ENCODE measurements at places on chromosomes 11 and 22. TPM values are rescaled to one million over a fixed set of nuclear protein-coding genes. Genes with fewer than 3 reads are reported as not detected.

GRCh38 chr11:106409671-106410070, 332.2 kb downstream of the AASDHPPT start:
- DNase-seq = no peak

DNA sequence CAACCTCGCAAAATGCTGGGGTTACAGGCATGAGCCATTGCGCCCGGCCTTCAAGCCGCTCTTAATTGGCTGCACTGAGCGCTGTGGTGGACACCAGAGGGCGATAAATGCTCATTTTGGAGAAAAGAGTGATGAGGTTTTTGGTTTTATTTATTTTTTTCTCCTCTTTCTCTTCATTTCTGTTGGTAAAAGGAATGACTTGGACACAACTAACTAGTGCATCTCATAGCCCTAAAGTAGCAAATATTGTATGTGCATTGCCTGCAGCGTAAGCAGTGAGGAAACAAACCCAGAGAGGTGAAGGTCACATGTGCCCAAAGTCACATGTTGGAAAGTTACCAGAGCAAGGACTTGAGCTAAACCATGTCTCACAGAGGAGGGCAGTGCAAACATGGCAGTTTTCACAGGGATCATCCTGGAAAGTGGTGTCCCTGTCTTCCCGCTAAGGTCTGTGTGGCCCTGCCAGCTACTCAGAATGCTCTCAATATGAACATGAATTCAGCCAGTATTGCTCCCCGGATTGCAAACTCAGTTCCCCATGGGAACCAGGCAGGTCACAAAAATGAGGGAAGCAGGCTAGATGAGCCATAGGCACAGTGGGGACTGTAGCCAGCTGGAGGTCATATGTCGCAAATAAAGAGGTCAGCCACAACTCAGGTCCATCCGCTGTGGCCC, 8.6 kb upstream of the CD82 start:
- DNase-seq = peak; percentile 72

PPFIA1 gene
- 47.5 TPM for total RNA-seq

DNA sequence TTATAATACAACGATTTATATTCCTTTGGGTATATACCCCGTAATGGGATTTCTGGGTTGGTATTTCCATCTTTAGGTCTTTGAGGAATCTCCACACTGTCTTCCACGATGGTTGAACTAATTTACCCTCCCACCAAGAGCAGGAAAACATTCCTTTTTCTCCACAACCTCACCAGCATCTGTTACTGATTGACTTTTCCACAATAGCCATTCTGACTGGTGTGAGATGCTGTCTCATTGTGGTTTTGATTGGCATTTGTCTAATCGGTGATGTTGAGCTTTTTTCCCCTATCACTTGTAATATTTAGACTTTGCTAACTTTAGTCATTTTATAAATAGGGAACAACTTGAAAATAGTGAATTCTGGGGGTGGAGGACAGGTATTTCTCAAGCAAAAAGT, 58.1 kb downstream of the PPFIA1 start:
- no peak for DNase-seq

DNA sequence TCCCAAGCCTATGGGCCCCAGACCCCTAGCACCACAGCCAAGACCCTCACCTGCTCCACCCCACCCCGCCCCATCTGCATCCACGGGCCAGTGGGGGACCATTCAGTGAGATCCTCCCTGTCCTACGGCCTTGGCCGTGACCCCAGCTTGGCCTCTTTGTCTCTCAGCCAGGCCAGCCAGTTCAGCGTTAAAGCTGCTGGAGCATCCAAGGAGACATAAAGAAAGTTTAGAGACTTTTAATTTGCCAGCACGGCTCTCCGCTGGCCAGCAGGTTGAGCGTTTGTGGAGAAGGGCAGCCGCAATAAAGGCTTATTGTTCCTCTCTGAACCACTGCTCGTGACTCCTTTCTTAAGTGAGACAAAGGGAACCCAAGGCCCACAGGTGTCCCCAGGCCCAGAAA, 49.3 kb upstream of the LMO1 start:
- no peak for DNase-seq

TRPM5 gene
- total RNA-seq = 1.9 TPM

FOLR1 gene
- 0.59 TPM for total RNA-seq

DNA sequence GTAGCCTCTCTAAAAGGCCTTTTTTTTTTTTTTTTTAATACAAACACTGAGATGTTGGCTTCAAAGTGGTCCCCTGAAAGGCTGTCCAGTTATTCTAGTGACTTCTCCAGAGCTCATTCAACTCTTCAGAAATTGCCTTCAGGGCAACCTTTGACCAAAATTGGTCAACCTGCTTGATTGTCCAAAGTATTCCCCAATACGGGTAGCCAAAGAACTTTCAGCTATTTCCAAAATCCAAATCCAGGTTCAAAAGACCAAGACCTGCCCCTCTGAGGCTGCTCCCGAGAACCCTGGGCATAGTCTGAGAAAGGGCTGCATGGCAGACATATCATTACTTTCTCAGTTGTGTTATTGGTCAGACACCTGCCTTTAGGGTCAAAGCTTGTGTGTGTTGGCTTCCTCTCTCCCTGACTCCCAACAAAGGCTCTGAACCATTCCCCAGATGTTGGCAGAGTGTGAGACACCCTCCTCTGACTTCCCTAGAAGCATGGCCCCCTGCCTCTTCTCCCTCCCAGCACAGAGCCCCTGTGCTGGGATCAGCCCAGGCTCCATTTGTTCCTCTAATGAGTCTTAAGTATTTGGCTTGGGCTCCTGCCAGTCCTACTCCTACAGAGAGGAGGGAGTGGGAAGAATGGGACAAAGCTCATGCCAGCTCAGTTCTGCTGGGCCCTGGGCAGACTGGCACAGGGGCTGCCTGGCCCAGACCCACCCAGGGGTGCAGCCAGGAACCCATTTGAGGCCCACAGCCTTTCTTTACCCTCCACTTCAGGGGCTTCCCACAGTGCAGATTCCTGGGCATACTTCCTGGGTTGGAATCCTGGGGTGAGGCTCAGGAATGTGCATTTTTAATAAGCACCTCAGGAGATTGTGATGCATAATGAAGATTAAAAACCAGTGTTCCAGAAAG, 30.3 kb downstream of the TNKS1BP1 start:
- DNase-seq = peak; percentile 66

OR51B5 gene
- total RNA-seq = not detected

DNA sequence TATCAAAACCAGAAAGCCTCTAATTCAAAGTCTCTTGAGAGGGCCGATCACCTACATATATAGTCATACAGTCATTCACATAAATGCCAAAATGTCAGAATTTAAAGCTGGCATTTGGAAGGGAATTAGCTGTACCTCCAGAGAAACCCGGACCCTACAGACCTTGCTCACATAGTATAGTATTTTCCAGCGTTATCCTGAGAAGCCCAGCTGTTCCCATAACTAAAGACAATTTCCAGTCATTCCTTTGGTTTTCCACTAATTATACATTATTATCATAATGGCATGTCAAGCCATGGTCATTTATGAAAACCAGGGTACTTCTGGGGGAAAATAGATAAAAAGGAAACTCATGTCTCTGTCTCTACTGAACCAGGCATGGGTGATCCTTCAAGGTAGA, 53.6 kb downstream of the FZD4 start:
- no peak for DNase-seq

- DNase-seq = no peak
These were observed 4.3 kb downstream of the SLC15A3 start for GRCh38 chr11:60947700-60948099.

GRK3 gene
- 5.3 TPM for total RNA-seq

GRCh38 chr11:126355926-126356897, 726 bp downstream of the ST3GAL4 start:
- peak; percentile 43 for DNase-seq

DNA sequence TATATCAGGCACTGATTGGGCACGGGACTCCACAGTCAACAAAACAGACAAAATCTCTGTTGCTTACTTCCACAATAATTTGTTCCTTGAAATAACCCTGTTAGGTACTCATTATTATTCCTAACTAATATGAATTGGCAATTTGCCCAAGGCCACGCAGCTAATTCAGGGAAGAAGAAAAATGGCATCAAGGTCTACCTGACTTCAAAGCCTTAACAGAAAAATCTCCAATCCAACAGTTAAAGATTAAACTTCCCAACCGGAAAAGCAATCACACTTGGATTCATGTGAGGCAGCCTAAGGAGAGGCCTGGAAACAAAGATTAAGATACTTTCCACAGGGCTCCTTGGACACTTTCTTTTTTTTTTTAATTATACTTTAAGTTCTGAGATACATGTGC, 68.9 kb downstream of the PRCP start:
- no peak for DNase-seq

DNA sequence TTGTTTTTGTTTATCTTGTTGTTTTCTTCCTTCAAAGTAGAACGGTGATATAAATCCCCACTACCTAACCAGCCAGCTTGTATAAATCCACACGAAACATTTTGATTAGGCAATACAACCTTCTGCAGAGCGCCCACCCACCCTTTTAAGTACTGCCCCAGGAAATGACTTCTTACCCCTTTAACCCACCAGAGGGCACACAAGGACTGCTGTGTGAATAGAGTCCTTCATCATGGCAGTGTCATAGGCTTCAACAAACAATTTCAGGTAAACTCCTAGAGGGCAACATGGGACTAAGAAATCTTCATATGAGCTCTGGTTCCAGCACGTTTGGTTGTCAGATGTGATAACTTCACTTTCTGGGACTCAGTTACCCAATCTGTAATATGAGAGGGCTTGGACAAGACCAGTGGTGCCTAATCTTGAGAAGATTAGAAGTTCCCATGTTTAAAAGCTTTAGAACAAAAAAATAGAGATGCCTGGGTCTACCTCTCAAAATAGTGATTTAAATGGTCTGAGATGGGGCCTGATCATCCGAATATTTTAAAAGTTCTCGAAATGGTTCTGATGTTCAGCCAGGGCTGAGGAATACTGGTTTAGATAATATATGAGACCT, 56.1 kb downstream of the PIWIL4 start:
- DNase-seq = peak; percentile 35

GRCh38 chr11:88102598-88102934, 72.7 kb downstream of the RAB38 start:
- no peak for DNase-seq

VPS11 gene
- total RNA-seq = 23.0 TPM

DNA sequence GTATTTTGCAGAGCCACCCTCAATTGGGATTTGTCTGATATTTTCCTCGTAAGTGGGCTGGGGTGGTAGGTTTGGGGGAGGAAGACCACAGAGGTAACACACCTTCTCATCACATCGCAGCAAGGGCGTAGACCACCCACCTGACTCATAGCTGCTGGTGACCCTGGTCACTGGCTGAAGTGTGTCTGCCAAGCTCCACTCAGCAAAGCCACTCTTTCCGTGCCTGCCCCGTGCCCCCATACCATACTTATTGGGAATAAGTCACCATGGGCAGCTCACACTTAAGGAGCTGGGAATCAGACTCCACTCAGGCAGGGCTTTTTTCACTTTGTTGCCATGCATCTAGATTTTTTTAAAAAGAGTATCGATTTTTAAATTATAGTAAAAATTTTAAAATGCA, 111.6 kb downstream of the PHF21B start:
- DNase-seq = no peak

- DNase-seq = no peak
These were observed 25.4 kb upstream of the MS4A6A start for GRCh38 chr11:60208146-60208895.

B3GAT1 gene
- total RNA-seq = not detected

- no peak for DNase-seq
These were observed 6.8 kb upstream of the LIN7C start for GRCh38 chr11:27513389-27513788.

GRCh38 chr11:26687351-26687750, 34.5 kb downstream of the SLC5A12 start:
- DNase-seq = no peak

CCDC87 gene
- 0.53 TPM for total RNA-seq

GAB4 gene
- not detected for total RNA-seq

CACNA1I gene
- total RNA-seq = 0.69 TPM

CLMP gene
- 13.2 TPM for total RNA-seq

DNA sequence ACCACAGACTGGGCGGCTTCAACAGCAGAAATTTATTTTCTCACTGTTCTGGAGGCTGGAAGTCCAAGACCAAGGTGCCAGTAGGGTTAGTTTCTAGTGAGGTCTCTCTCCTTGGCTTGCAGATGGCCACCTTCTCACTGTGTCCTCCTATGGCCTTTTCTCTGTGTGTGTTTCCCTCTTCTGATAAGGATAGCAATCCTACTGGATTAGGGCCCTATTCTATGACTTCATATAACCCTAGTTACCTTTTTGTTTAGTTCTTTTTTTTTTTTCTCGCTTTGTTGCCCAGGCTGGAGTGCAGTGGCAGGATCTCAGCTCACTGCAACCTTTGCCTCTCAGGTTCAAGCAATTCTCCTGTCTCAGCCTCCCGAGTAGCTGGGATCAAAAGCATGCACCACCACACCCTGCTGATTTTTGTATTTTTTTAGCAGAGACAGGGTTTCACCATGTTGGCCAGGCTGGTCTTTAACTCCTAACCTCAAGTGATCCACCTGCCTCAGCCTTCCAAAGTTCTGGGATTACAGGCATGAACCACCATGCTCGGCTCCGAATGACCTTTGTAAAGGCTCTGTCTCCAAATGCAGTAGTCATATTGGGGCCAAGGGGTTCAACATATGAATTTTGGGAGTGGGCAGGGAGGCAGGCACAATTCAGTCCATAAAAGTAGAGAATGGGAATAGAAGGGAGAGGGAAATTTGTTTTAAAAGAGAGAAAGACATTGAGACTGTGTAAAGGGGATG, 25.5 kb upstream of the NNMT start:
- DNase-seq = no peak

KRTAP5-9 gene
- total RNA-seq = 0.35 TPM

DNA sequence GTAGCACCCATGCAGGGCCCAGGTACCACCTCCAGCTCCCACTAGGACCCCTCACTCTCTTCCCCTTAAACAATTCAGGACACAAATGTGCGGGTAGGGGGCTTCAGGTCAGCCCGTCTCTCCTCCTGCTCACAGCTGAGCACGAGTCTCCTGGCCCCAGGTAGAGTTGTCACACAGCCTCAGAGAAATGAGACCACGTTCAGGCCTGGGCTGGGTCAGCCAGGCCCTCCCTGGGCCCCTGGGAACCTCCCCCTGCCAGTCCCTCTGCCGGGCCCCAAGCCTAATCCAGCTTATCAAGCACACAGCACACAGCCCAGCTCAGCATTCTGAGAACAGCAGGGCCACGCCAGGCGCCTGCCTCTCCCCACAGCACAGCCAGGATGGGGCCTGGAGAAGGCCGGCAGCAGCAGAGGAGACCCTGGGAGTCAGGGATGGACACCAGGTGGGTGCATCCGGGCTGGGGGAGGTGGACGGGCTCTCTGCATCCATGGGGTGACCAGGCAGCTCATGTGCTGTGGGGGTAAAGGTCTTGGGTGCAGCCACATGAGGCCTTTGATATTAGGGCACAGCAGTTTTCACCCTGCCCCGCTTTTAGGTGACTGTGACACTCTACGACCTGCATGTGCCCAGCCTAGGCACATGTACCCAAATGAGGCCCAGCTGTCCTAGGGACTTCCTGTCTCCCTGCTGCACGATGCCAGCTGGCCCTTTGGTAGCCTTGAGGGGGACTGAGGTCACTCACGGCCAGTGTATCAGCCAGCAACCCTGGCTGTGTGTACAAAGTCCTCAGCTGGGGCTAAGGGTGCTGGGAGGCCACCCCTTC, 87.0 kb downstream of the MORC2 start:
- DNase-seq = no peak

ATP6V1E1 gene
- total RNA-seq = 87.2 TPM
